ENCODE measurements at places on chromosomes 6 and 20. TPM values are rescaled to one million over a fixed set of nuclear protein-coding genes. Genes with fewer than 3 reads are reported as not detected.

Gene TOX2
- total RNA-seq = 1.9 TPM

Gene CTCFL
- total RNA-seq = 0.70 TPM

Gene TCF19
- 10.2 TPM for total RNA-seq

Gene HLA-DOA
- 13.6 TPM for total RNA-seq

Gene SLC17A3
- not detected for total RNA-seq

Gene MUC21
- total RNA-seq = not detected

Gene IL20RA
- total RNA-seq = 1.3 TPM

Gene ENTPD6
- 47.4 TPM for total RNA-seq

- H3K27ac ChIP-seq = no peak overlapping the region
- H3K4me3 ChIP-seq = no peak overlapping the region
- H3K36me3 ChIP-seq = peaks cover 19% of the 10 kb centered on the region
- no peaks in the 10 kb centered on the region for H3K4me1 ChIP-seq
- DNase-seq = no peak
- no peaks in the 10 kb centered on the region for H3K27me3 ChIP-seq
Measured at GRCh38 chr20:63425846-63426485, 46.5 kb downstream of the KCNQ2 start.

DNA sequence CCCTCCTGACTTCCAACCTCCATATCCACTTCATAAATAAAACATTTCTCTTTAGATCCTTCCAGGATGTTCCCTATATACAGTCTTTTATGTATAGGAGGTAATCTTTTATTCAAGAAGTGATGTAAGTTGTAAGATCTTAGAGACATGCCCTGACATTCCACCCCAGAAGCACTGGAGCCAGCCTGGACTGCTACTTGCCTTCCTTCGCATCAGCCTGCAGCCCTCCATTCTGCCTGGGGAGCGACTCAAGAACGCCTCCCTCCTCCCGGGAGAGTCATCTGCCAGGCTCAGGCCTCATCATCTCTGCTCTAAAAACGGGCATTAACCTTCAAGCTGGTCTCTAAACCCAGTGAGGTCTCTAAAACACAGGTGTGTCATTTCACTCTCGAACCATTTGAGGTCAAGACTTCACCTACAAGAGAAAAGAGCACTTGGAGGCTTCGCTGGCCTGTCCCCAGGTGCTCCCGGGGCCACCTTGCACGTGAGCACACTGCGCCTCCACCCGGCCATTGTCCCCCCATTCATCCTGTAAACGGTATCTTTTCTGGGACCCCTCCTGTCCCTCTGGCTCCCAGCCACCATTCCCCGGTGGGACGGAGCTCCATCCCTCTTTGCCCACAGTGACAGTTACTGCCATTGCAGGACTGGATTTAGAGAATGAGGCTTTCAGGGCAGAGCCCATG is 107.5 kb upstream of the PDE10A start:
- peaks cover 5% of the 10 kb centered on the region for H3K4me1 ChIP-seq
- no peaks in the 10 kb centered on the region for H3K36me3 ChIP-seq
- H3K4me3 ChIP-seq = no peak overlapping the region
- H3K27me3 ChIP-seq = peaks cover 32% of the 10 kb centered on the region

GRCh38 chr6:10316373-10316721 is 98.5 kb downstream of the TFAP2A start:
- peaks cover 11% of the 10 kb centered on the region for H3K27me3 ChIP-seq
- H3K27ac ChIP-seq = no peak overlapping the region
- H3K4me1 ChIP-seq = peaks cover 68% of the 10 kb centered on the region
- no peak overlapping the region for H3K4me3 ChIP-seq
- DNase-seq = no peak

DNA sequence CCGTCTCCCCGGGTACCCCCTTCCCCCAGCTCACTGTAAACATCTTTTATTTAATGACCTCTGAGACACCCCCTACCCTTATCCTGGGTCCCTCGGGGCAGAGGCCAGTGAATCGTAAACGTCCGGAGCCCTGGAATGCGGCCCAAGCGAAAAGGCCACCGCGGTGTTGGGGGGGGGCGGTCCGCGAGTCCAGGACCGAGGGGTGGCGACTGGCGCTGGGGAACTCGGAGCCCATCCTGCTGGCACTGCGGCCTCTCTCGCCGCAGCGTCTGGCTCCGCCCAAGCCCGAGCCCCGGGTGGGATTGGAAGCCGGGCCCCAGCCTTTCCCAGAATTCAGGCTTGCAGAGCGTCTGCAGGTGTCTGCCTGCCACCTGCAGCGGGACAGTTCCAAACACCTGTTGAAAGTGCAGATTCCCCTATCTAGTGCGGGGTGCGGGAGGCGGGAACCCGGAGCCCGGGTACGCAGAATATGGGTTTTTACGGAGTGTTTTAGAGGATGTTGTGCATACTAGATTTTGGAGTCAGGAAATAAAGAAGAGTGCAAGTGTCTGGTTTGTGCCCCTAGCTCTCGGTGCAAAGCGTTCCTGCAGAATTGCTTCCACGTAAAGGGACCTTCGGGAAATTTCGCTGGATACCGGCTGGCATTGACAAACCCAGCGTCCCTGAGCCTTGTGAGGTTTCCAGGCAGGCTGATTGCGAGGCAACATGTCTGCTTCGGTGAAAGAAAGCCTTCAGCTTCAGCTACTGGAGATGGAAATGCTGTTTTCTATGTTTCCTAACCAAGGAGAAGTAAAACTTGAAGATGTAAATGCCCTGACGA is 800 bp downstream of the RWDD2A start:
- peaks cover 24% of the 10 kb centered on the region for H3K4me1 ChIP-seq
- H3K36me3 ChIP-seq = peaks cover 43% of the 10 kb centered on the region
- H3K27ac ChIP-seq = peak overlapping the region; percentile 67
- DNase-seq = peak; percentile 87
- peak overlapping the region; percentile 94 for H3K4me3 ChIP-seq

DNA sequence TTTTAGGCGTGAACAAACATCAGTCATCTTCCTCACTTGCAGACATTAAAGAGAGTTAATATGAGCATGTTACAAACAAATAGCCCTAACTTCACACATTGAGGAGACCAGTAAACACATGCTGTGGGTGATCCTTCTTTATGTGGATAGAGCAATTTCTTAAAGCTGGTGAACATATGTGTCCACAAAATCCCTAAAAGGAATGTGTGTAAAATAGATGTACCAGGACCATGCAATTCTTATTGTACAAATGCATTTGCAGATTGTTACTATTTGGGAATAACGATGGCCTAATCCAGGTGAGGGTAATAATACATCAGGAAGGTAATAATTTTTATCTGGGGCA is 228.9 kb downstream of the ALDH8A1 start:
- DNase-seq = no peak
- H3K27ac ChIP-seq = no peak overlapping the region
- H3K27me3 ChIP-seq = no peaks in the 10 kb centered on the region

DNA sequence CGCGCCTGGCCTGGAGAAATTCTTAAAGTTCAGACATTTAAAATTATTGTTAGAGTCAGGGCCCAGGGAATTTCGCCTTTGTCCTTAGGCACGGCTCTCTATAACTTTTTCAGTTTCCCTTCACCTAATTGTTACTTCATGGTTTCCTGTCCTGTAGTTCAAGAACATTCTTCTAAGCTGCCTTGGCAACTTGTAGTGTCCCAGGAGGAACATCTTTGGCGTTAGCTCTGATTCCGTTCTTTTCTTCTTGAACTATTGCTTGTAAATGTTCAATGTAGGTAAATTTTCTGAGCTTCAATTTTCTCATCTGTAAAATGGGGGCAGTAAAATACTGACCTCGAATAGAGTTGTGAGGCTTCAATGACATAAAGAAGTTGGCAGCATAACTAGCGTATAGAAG is 41.8 kb downstream of the TIAM2 start:
- H3K36me3 ChIP-seq = peaks cover 11% of the 10 kb centered on the region
- DNase-seq = no peak
- no peak overlapping the region for H3K4me3 ChIP-seq
- H3K4me1 ChIP-seq = peaks cover 51% of the 10 kb centered on the region
- H3K27ac ChIP-seq = peak overlapping the region; percentile 48

GRCh38 chr20:47051936-47052526 is 157.4 kb downstream of the EYA2 start:
- H3K4me1 ChIP-seq = no peaks in the 10 kb centered on the region
- no peak for DNase-seq
- H3K27ac ChIP-seq = no peak overlapping the region
- H3K4me3 ChIP-seq = no peak overlapping the region
- H3K36me3 ChIP-seq = 0 out of 2 replicates have a peak, but pooled peaks cover 5% of the 10 kb centered on the region
- no peaks in the 10 kb centered on the region for H3K27me3 ChIP-seq

DNA sequence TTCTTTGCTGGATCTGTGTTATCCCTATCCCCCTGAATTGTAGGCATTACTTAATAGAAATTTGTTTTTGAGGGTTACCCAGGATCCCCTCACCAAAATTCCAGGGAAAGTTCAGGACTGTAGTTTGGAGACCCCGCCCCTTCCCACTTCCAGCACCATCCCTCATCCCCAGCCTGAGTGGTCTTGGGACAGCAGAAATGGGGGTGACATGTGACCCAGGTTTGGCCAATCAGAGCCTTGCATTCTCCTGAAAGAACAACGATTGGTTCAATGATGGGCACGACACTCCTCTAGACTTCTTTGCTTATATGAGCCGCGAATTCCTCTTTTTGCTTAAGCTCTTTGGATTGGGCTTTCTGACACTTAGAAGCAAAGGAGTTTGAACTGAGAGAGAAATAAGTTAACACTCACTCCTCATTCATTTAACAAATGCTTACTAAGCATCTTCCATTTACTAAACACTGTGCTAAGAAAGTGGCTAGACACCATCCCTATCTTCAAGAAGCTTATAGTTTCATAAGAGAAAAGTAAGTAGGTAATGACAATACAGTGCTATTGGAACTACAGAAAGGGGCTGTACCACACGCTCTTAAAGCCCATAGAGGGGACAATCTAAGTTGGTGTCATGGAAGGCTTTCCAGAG is 24.9 kb upstream of the PAQR8 start:
- no peaks in the 10 kb centered on the region for H3K36me3 ChIP-seq
- peaks cover 2% of the 10 kb centered on the region for H3K4me1 ChIP-seq
- no peak for DNase-seq
- H3K27me3 ChIP-seq = no peaks in the 10 kb centered on the region
- H3K4me3 ChIP-seq = no peak overlapping the region

DNA sequence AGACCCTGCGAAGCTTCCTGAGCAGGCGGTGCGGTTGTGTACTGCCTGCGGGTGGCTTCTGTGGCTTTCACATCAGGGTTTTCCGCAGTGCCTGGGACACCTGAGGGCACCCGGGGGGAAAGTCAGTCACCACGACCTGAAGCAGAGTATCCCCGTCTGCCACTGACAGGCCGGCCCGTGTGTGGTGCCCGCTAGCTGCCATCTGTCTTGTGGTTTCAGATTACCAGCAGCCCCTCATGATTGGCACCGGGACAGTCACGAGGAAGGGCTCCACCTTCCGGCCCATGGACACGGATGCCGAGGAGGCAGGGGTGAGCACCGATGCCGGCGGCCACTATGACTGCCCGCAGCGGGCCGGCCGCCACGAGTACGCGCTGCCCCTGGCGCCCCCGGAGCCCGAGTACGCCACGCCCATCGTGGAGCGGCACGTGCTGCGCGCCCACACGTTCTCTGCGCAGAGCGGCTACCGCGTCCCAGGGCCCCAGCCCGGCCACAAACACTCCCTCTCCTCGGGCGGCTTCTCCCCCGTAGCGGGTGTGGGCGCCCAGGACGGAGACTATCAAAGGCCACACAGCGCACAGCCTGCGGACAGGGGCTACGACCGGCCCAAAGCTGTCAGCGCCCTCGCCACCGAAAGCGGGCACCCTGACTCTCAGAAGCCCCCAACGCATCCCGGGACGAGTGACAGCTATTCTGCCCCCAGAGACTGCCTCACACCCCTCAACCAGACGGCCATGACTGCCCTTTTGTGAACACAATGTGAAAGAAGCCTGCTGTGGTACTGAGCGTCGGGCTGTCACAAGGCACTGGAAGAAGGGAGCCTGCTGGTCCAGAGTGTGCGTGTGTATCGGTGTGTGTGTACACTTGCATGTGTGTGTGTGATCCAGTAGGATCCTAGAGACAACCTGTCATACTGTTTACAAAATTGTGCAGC is 54.4 kb downstream of the GOPC start:
- no peak overlapping the region for H3K27ac ChIP-seq
- peaks cover 30% of the 10 kb centered on the region for H3K4me1 ChIP-seq
- DNase-seq = peak; percentile 79
- H3K36me3 ChIP-seq = no peaks in the 10 kb centered on the region

GRCh38 chr6:148649454-148649963 is 97.3 kb upstream of the UST start:
- peaks cover 20% of the 10 kb centered on the region for H3K4me1 ChIP-seq
- H3K27me3 ChIP-seq = peaks cover 9% of the 10 kb centered on the region
- no peak overlapping the region for H3K27ac ChIP-seq
- H3K4me3 ChIP-seq = no peak overlapping the region

- peaks cover 44% of the 10 kb centered on the region for H3K27me3 ChIP-seq
- H3K4me3 ChIP-seq = peak within 1 kb of the TSS; percentile 88
- H3K36me3 ChIP-seq = no peaks in the 10 kb centered on the region
- no peak within 1 kb of the TSS for H3K27ac ChIP-seq
- DNase-seq = peak; percentile 32
- H3K4me1 ChIP-seq = peaks cover 10% of the 10 kb centered on the region
Measured at GRCh38 chr6:99993533-99994251, at the start of gene MCHR2. Gene MCHR2, minus strand, starts transcription at chr6:99994223. Its CDS starts 38,076 bp downstream, at chr6:99956147.

DNA sequence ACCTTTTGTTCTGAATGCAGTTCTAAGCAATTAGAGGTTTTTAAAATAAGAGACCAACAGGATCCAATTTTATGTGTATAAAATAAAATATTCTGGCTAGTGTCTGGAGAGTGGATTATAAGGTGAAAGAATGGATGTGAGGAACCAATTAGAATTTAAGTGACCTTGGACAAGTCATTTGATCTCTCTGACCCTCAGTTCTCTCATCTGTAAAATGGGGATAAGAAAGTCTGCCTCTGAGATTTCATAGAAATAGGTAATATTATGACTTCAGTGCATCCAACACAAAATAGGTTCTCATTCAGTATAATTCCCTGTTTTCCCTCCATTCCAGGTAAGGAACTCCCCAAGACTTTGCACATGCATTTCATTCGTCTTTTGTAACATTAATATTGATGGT is 18.9 kb downstream of the CASS4 start:
- DNase-seq = no peak
- H3K36me3 ChIP-seq = no peaks in the 10 kb centered on the region
- no peak overlapping the region for H3K4me3 ChIP-seq
- no peaks in the 10 kb centered on the region for H3K4me1 ChIP-seq

DNA sequence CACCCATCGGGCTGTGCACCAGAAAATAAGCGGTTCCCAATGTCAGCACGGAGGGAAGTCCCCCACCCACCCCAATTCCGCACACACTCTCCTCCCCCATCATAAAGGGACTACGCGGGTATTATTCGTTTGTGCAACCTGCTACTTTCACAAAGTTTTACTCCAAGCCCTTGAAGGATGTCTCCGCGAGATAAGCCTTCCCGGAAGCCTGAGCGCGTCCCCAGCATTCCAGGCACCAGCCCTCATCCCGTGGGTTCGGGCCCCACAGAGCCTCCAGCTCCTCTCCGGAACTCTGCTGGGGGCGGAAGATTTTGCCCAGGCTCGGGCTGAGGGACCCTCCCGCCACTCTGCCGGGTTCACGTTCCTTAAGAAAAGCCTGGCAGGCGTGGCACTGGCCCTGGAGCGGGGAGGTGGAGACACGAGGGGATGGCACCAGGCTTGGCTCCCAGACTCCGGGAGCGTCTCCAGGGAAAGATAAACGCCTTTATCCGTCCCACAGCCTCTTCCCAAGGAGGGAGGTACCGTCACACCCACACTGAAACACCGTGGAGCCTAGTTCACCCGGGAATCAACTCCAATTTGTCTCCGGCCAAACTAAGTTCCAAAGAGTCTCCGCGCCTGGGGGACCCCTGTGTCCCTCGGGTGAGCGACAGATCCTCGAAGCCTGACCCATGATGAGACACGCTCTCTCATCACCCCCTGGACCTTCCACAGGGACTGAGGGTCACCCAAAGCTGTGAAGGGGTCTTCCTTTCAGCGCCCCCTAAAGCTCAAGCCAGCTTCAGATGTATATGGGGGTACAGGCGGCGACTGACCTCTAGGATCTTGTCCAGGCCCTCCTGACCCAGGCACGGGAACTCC is 934 bp downstream of the KCNK5 start:
- peaks cover 23% of the 10 kb centered on the region for H3K36me3 ChIP-seq
- H3K4me3 ChIP-seq = peak overlapping the region; percentile 89
- H3K4me1 ChIP-seq = peaks cover 86% of the 10 kb centered on the region
- peak overlapping the region; percentile 75 for H3K27ac ChIP-seq
- DNase-seq = no peak
- no peaks in the 10 kb centered on the region for H3K27me3 ChIP-seq
